Testis (tissue), 5 donors: ENCODE measurements at places on chromosomes 4 and X. TPM values are rescaled to one million over a fixed set of nuclear protein-coding genes. Genes with fewer than 3 reads are reported as not detected.

GRCh38 chr4:74056858-74057562 is 18.5 kb upstream of the CXCL3 start:
- no peak for DNase-seq

GRCh38 chr4:87121341-87122065 is 98.9 kb downstream of the KLHL8 start:
- DNase-seq, result no peak

- DNase-seq, result no peak
Measured at GRCh38 chr4:45030059-45030458, 303.7 kb upstream of the GNPDA2 start.

Gene DNAAF6
- total RNA-seq, result 3.0 TPM

Gene SYP
- total RNA-seq, result 1.7 TPM
